ENCODE measurements at places on chromosomes 16 and 17.

GRCh38 chr17:78999947-79000395 lies 9.6 kb downstream of the CANT1 start:
- DNase-seq = no peak

- DNase-seq = peak; percentile 27
Measured at GRCh38 chr16:19513377-19514053, 8.4 kb downstream of the GDE1 start.

DNA sequence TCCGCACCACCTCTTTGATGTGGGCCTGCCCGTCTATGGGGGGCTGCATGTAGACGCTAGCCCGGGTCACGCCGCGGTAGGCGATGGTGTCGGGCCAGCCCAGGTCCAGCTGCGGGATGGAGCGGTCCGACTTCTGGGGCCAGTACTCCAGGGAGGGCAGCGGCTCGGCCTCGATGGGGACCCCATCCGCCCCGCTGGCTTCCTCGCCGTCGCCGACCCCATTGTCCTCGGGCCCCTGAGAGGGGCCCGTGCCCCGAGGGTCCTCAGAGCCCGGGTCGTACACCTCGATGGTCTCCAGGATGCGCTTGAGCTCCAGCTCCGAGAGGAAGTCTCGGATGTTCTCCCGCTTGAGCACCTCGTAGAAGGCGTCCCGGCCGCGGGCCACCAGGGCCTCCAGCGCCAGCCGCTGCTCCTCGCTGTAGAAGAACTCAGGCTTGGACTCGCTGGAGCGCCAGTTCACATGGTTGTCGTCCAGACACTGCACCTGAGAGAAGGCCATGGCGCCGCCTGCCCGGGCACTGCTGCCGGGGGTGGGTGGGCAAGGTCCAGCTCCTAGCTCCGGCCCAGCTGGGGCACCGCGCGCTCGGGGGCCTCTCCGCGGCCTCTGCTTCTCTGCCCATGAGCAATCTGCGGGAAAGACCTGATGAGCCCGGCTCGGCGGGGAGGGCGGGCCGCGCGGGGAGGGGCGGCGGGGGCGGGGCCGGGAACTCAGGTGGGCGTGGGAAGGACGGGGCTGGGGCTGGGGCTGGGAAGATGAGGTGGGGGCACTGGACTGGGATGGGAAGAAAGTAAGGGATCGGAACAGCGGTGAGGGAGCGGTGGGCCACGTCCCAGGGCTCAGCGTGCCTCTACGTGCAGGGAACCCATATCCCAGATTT lies 782 bp downstream of the FAM83G start:
- no peak for DNase-seq

DNA sequence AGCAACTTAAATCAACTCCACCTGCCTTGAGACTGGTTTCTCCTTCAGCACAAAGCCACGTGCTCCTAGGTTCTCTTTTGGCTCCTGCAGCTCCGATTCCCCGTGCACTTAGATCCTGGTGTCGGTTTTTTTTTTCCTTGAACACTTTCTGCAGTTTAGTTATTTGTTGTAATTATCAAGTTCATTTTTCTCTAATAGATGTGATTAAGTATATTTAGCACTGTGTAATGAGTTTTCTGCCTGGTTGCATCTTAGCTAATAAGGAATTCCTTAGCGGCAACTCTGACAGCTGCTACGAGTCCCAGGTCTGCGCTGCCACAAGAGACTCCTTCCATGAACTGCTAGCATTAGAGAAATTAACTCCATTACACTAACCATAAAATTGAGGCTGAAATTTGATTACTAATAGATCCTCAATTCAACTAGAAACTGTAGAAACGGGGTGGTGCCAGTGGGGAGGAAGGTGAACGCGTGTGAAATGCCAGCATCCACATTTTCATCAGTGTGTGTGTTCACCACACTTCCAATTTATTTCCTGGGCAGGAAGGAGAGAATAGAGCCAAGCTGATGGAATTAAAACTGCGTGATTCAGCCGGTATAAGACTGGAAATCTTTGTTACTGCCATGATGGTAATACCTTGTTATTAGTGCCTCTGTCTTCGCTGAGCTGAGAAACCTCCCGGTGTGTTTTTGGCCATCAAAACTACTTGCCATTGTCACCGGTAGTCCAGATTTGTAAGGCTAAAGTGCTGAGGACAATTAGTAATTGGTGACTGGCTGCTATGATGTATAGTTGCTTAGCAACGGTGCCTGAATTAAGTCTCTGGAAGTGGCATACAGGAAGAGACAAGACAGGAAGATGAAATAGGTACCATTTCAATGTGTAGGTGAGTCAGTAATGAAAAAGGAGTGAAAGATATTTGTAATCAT lies 232.4 kb downstream of the IRX3 start:
- no peak for DNase-seq

DNA sequence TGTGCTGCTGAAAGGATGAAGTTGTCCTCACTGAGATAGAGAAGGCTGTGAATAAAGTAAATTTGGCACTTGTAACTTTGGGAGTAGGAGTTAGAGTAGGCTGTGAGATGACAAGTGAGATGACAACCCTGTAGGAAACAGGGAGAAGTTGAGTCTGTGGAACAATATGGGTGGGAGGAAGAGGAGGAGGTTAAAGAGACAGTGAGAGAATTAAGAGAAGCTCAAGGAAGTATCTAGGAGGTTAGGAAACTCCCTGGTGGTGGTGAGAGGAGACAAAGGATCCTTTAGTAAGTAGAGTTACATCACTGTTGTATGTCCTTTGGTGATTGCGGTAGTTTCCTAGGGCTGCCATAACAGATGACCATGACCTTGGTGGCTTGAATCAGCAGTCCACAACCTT lies 10.7 kb upstream of the HSD17B2 start:
- no peak for DNase-seq
